ENCODE measurements at places on chromosomes 5 and 9.

DNA sequence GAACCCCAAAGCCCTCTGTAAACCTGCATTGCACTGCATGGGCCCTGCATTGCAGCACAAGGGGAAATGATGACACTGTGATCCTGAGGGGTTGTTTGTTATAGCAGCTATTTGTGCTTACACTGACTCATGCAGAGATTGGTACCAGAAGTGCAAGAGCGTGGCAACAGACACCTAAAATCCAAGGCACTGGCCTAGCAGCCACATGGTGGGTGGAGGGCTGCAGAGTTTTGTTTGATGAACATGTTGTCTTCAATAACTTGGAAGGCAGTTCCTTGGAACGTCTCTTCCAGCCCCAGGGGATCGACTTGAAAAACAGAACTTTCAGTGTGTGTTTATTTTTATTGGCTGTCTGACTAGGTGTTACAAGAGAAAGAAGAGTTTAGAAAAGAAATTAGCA is 14.5 kb downstream of the FCN2 start:
- DNase-seq = no peak

DNA sequence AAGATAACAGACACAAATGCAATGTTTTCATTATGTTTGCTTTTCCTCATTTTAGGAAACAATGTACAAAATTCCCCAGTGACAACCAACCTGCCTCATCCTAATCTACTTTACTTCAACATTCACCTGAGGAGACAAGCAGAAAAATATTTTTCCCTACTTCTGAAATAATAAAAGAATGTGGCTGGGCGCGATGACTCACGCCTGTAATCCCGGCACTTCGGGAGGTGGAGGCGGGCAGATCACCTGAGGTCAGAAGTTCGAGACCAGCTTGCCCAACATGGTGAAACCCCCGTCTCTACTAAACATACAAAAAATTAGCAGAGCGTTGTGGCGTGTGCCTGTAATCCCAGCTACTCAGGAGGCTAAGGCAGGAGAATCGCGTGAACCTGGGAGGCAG is 36.9 kb downstream of the MYO10 start:
- no peak for DNase-seq

DNA sequence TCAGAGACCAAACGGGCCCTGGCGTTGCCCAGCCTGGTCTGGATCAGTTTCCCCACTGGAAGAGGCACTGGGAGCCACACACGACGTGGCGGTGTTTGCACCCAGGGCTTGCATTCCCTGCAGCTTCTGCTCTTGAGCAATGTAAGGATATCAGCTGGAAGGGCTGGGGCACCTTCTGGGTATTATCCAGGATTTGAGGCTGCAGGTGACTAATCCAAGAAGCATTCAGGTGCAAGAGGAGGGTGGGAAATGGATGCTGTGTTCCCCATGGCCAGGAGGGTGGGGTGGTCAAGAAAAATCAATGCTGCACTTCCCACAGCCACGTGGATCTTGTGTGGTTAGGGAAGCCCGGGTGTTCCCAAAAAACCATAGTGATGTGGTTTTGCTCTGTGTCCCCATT is 430.9 kb downstream of the IRX2 start:
- DNase-seq = no peak

GRCh38 chr5:13356226-13356625 is 588.3 kb downstream of the DNAH5 start:
- DNase-seq = no peak

- DNase-seq = no peak
These were observed 114.3 kb downstream of the ARHGEF28 start for GRCh38 chr5:73740274-73740790.

- DNase-seq = no peak
These were observed 97.7 kb downstream of the GHR start for GRCh38 chr5:42520957-42521356.

DNA sequence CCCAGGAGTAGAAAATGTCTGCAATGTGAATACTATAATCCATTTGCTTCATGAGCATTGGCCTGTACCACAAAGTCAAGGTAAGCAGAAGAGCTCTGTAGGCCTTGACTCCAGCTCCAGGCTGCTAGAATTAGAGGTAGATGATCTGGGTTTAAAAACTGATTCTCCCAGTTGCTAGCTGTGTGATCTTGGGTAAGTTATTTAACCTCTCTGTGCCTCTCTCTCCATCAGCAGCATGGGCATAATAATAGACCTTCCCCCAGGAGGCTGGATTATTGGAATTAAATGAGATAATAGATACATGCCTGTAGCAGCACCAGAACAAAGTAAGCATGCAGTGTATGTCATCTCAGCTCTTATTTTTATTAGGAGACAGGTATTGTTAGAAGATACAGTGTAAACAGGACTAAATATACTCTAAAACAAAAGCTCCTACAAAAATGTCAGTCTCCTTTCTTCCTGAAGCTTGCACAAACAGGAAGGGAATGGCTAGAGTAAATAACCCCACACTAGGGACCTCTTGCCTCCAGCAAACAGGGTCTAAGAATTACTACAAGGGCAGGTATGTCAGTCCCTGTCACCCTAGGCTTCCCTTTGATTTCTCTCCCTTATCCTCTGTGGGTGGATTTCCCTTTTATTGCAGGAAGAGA is 57.5 kb downstream of the PSAT1 start:
- no peak for DNase-seq

DNA sequence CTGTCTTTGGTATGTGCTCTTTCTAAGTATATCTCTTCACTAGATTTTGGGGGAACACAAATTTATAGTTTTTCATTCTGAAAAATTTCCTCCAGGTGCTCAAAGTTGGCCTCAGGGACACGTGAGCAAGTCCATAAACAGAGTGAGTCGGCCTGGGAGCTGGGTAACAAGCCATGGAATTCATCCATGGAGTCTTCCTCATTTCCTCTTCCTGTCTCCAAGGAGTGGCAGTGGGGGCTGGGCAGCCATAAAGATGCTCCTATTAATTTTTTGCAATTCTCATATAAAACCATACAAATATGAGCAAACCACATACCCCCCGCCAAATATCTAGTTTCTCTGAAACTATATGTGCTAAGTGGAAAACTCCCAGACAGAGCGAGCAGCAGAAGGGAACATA is 136.6 kb upstream of the OTULINL start:
- DNase-seq = peak; percentile 32

GRCh38 chr5:122586351-122586750 is 188.5 kb upstream of the SNX2 start:
- peak; percentile 72 for DNase-seq

Data from adipocyte (in vitro differentiated cells).